ENCODE measurements at places on chromosomes 1 and 21.

DNA sequence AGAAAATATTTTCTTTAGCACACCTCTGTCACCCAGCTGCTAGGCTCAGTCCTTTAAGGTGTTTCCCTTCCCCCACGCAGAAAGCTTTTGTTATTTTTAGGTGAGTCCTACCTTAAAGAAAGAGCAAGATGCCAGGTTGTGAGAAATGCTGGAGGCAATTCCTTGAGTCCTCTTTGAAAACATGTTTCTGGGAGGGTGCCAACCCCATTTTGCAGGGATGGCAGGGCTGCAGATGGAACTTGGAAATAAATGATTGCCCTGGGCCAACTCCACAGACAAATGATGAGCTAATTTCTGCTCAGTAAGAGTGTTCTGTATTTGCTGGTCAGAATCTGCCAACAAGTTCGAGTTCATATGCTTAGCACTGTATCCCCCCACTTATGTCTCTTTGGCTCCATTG lies 119.2 kb upstream of the RAB3GAP2 start:
- DNase-seq: no peak

GRCh38 chr1:11046625-11047365 lies at the start of gene MASP2:
Gene MASP2 (minus strand): TSS chr1:11047239. CDS start chr1:11047207, 32 bp downstream.
- no peak for DNase-seq

DNA sequence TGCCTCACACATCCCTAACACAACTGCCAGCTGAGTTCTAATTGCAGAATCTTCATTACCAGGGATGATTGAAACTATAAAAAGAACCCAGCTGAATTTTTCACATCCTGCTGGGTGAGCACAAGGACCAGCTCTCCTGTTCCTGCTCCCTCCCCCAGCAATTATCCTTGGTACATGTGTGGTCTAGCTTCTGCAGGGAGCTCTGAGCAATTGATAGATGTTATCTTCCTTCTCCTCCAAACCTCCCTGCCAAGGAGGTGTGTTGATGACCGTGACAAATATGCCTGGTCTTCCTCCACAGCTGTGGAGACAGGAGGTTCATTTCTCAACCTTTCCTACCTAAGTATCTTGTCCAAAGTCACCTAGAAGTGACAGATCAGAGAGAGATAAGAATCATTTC lies 65.3 kb upstream of the MAN1A2 start:
- DNase-seq: no peak

- DNase-seq: no peak
These were observed 35.4 kb downstream of the WNT2B start for GRCh38 chr1:112544011-112544688.

GRCh38 chr1:220160027-220160426 lies 66.1 kb downstream of the IARS2 start:
- no peak for DNase-seq

- DNase-seq: no peak
These were observed 27.1 kb downstream of the PARK7 start for GRCh38 chr1:7988576-7988975.

DNA sequence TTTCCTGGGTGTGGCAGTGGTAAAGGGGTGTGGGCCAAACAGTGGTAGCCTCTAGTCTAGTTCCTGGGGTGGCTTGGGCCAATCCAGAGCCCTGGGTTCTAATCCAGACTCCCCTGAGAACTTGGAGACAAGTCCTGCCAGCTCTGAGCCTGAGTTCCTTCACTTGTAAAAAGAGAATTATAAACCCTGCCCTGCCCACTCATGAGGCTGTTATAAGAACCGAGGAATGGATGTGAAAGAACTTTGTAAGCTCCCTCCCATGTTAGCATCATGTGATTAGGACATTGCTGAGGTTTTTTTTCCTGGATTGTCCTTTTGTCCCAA lies 131.0 kb downstream of the RRAGC start:
- DNase-seq: no peak

DNA sequence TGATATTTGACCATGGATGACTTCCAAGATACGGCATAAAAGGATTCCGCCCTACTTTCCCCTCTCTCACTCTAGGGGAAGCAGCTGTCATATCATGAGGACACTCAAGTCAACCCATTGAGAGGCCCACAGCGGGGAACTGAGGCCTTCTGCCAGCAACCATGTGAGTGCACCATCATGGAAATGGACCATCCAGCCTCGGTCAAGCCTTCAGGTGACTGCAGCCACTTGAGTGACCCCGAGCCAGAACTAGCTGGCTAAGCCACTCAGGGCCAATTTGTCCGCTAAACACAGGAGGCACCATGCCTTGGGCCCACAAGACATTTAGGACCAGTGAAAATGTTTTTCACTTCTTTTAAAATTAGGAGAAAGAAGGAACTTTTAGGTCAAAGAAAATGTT lies 11.1 kb upstream of the GJB5 start:
- no peak for DNase-seq

DNA sequence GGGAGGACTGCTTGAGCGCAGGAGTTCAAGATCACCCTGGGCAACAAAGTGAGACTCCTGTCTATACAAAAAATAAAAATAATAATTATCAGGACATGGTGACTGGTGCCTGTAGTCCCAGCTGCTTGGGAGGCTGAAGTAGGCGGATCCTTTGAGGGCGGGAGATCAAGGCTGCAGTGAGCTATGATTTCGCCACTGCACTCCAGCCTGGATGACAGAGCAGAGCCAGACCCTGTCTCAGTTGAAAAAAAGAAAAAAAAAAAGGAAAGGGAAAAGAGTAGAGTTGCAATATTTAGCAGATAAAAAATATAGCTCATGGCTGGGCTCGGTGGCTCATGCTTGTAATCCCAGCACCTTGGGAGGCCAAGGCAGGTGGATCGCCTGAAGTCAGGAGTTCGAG lies 3.3 kb upstream of the S1PR1 start:
- no peak for DNase-seq

- no peak for DNase-seq
These were observed 16.7 kb downstream of the NMNAT1 start for GRCh38 chr1:9960011-9960410.

DNA sequence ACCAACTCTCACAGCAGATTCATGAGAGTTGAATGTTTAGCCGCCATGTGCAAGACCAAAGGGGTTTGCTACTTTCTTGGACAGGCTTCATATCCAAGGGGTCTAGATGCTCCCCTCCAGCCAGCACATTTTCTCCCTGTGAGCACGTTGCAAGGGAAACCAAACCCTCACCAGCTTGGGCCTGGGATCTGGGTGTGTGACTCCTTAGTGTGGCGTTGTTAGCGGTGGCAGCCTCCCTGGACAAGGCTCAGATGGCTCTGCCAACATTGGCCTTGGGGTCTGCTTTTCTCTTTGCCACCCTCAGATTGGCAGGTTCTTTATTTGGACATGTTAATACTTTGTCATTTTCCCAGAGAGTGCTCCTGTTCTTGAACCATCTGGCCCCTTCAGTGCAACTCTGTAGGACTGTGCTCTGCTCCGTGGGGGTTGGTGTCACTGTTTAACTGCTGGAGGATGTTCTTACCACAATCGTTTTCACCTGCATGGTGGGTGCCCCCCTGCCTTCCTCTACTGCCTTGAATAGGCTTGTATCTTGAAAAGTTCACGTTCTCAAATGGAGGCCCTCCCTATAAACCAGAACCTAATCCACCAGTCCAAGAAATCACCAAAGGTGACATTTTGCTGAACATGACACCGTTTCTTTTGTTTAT lies 13.4 kb downstream of the ABCG1 start:
- peak; percentile 37 for DNase-seq

- DNase-seq: no peak
These were observed 65.8 kb upstream of the DIP2A start for GRCh38 chr21:46392921-46393320.

DNA sequence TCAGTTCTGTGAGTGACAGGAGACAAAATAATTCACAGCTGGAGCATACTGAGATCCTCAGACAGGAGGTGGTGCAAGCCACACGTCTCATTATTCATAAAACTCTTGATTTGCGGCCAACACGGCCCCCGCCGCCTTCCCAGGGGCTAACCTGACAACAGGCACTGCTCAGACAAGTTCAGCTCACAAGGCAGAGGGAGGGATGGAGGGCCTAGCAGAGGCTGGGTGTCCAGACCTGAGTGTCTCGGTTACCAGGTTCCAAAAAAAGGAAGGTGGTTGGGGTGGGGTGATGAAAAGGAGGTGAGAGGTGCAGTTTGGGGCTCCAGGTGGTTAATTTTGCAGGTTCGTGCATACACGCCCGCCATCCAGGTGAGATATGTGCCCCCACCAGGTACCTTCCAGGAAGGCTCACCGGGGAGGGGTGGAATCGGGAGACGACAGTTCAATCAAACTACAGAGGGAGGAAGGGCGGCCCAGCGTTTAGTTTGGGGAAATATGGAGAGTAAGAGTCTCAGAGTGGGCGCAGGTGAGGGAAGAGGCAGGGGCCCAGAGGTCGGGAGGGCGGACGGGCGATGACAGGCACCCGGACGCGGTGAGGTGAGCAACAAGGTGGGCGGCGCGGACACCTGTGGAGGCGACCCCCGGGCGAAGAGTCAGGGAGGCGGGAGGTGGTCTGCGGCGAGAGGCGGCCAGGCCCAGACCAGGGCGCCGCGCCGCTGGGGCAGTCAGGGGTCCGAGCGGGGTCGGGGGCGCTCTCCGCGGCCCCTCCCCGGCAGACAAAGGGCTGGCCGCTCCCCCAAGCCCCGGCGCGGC lies 629 bp downstream of the CTNNBIP1 start:
- peak; percentile 14 for DNase-seq

DNA sequence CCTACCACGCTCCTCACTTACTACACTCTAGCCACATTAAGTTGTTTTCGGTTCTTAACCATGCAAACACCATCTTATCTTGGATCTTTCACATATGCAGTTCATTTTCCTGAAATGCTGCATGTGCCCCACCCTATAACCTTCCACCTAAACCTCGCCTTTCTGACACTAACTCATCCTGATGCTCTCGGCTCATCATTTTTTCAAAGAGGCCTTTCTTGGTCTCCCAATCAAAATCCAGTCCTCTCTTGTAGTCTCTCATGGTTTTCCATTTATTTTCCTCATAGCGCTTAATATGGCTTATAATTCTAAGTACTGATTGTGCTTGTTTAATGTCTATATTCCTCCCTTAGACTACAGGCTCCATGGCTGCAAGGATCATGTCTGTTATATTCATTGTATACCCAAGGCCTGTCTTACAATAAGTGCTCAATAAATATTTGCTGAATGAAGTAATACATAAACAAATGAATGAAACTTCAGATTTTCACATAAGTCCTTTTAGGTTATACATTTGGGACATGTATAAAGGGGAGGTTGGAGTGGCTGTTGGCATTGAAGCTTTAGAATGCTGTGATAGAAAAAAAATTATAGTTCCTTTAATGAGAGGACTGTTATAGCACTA lies 79.2 kb upstream of the CDC42BPA start:
- DNase-seq: no peak

DNA sequence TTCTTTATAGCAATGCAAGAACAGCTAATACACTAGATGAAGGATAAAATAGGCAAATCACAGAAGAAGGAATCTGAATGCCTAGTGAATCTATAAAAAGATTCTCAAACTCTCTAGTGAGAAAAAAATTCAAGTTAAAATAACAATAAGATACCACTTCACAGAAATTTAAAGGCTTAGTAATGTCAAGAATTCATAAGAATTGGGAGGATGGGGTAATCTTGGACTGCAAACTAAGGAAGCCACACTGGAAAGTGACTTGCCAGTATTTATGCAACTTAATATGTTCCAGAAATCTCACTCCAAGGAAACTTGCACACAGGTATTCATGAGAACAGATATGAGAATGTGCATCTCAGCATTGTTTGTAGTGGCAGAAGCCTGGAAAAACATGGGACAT lies 38.9 kb upstream of the PRRC2C start:
- DNase-seq: no peak

DNA sequence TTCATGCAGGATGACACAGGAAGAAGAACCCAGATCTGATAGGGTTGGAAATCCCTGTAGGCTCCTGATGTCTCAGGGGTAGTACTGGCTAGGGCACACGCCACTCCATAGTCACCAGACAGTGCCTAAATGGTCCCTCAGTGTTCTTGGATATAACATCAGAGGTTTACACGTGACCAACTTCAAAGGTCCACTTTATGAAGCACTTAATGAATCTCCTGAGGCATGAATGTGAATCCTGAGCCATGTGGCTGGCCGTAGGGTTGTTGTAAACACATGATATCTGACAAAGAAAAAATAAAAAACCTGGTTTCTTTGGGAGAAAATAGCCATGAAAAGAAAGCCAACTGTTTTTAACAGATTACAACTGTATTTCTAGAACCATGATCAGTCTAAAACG lies 27.5 kb downstream of the SLC6A17 start:
- DNase-seq: no peak

DNA sequence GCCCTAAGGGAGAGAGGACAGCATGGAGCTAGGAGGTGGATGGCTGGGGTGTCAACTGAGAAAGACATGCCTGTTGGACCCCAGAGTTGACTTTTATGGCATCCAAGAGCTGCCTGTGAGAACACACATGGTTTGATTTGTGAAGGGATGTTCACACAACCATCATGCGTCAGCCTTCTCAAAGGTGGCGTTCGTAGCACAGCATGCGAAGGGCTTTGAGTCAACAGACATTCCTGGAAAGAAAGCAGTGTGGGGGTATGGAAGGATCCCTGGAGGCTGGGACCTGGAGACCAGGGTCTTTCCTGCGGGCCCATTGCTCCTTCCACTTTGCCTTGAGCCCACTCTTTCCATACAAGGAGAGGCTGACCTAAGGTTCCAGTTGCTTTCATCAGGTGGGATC lies 6.4 kb upstream of the WNT3A start:
- DNase-seq: no peak

DNA sequence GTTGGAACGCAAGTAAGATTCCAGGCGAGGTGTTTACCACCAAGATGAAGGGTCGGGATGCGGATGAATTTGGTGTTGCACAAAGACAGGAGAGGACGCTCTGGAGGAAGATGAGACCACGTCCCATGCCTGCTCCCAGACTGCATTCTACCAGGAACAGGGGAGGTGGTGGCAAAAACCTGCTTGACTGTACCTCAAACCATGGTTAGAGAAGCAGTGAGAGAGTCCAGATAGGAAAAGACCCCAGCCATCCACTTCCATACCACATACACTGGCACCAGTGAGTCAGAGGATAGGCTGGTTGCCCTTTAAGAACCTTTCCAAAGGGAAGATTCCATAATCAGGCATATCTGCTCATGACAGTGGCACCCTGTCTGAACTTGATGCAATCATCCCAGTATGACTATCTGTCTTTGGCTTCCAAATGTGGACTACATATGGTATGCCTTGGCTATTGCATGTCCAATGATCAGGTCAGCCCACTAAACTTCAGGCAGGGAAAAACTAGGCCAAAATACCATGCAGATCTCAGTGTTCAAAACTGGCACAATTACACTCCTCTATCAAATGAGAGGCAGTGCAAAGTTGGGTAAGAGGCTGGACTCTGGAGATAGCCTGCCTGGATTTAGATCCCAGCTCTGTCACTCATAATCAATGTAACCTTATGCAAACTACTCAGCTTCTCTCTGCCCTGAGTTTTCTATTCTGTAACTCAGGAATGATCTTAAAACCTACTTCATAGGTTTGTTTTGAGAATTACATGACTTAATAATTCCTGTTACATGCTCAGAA lies 20.6 kb downstream of the NPR1 start:
- no peak for DNase-seq

DNA sequence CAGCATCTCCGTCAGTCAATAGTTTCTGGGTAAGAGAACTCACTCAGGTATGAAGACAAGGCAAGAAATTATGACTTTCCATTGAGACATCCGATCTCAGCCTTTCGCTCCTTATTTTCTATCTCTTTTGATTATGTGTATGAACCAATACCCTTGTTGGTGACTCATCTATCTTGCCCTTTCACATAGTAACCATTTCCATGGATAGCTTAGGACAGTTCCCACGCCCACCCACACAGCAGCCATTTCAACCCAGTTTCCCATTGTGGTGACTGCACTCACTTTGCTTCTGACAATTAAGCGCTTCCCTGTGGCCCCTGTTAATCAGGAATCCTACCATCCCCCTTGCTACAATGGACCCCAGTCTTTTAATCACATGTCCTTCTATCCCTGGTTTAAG lies 210.6 kb upstream of the ADGRL2 start:
- no peak for DNase-seq
